Activated CD4-positive, alpha-beta T cell treated with anti-CD3 and anti-CD28 coated beads for 24 hours (primary cell): ENCODE measurements at places on chromosomes 5 and 9.
A peak's percentile ranks its signal among the peaks of the same experiment; 100 is the strongest.

GRCh38 chr5:34516686-34517085 is 139.4 kb upstream of the RAI14 start:
- no peak for DNase-seq

GRCh38 chr5:174166231-174167079 is 120.9 kb downstream of the NSG2 start:
- DNase-seq: no peak

- DNase-seq: no peak
These were observed 167.7 kb upstream of the RPS23 start for GRCh38 chr5:82445726-82446335.

GRCh38 chr5:27598576-27598975 is 560.2 kb upstream of the CDH9 start:
- no peak for DNase-seq

GRCh38 chr9:27990524-27990923 is 417.2 kb upstream of the C9orf72 start:
- no peak for DNase-seq

GRCh38 chr9:136848393-136849037 is 694 bp upstream of the PHPT1 start:
- no peak for DNase-seq

DNA sequence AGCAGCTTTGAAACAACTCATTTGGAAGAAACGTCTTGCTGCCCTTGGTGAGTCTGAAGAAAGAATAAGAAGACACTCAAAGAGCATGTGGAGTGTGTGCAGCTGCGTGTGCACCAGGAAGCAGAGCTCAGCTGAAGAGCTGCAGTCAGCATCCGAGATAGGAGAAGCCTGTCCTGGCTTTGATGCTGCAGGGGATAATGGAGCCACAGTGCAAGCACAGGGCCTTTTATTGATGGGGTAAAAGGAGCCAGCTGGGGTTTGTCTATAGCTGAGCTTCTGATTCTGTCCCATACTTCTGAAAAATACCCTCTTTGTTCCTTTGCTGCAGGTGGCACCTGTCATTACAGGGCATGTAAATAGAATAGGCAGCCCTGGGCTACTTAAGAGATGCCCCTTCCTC is 375.7 kb upstream of the ZNF462 start:
- no peak for DNase-seq

DNA sequence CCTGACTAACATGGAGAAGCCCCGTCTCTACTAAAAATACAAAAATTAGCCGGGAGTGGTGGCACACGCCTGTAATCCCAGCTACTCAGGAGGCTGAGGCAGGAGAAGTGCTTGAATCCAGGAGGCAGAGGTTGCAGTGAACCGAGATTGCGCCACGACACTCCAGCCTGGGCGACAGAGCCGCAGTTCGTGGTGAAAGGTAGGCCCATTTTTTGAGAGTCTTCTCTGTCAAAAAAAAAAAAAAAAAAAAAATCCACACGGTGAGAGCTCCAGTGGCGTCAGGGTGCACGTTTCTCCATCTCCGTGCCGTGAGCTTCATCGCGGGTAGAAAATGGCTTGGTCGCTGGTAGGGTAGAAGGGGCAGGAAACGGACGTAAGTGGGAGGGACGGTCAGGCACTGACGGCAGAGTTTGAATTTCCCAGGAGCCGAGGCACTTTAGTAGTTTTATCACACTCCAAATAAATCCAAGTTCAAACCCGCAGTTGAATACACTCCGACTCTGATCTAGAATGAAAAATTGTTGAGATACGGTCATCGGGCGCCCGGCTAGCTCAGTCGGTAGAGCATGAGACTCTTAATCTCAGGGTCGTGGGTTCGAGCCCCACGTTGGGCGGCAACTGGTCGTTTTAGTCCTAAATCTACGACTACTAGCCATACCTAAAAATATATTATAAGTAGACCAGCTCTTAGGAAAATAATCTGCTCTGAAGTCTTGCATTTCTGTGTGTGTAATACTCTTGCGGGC is 2.4 kb upstream of the TRIM7 start:
- peak; percentile 87 for DNase-seq

DNA sequence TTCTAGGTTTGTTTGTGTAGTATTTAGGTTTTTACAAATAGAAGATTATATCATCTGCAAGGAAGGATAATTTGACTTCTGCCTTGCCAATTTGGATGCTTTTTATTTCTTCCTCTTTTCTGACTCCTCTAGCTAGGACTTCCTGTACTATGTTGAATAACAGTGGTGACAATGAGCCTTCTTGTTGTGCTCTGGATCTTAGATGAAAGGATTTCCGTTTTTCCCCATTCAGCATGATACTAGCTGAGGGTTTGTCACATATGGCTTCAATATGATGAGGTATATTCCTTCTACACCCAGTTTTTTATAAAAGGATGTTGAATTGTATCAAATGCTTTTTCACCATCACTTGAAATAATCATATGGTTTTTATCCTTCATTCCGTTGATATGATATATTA is 101.4 kb downstream of the FBXO4 start:
- no peak for DNase-seq

DNA sequence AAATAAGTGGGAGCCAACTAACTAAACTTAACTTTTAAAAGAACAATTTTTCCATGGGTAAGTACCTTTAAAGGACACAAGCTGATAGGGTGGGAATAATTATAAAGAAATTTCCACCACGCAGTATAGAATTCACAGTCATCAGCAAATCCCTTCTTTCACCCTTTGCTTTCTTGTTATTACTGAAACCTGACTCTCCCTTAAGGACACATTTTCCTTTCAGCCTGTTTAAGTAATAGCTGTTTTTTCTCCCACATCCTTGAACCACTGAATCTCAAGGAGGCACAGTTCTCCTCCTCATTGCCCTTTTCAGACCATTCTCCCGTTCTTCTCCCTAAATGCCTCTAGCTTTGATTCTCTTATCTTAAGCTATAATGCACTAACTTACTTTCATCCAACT is 6.3 kb downstream of the C5orf15 start:
- DNase-seq: no peak

GRCh38 chr9:99181621-99182020 is 40.1 kb downstream of the ALG2 start:
- DNase-seq: no peak

DNA sequence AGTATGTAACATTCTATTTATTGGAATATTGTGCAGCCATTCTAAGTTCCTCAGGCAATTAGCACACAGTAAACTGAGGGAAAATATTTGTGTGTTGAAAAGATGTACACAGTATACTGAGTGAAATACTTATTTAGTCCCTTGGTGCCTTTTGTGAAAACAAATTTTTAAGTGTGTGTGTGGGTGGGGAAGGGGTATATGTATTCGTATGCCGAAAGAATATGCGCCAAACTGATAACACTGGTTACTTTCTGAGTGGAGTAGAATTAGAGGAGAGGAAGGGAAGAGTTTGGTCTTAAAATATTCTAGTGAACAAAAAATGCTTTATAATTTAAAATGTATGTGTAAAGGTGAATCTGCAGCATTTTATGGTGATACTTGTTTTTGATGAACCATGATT is 3.1 kb downstream of the DCP2 start:
- no peak for DNase-seq

- DNase-seq: no peak
These were observed 348.6 kb upstream of the RGMB start for GRCh38 chr5:98424681-98425450.

GRCh38 chr5:116090302-116090701 is 5.5 kb downstream of the COMMD10 start:
- no peak for DNase-seq

- no peak for DNase-seq
These were observed 2.4 kb upstream of the STOM start for GRCh38 chr9:121372239-121373010.

DNA sequence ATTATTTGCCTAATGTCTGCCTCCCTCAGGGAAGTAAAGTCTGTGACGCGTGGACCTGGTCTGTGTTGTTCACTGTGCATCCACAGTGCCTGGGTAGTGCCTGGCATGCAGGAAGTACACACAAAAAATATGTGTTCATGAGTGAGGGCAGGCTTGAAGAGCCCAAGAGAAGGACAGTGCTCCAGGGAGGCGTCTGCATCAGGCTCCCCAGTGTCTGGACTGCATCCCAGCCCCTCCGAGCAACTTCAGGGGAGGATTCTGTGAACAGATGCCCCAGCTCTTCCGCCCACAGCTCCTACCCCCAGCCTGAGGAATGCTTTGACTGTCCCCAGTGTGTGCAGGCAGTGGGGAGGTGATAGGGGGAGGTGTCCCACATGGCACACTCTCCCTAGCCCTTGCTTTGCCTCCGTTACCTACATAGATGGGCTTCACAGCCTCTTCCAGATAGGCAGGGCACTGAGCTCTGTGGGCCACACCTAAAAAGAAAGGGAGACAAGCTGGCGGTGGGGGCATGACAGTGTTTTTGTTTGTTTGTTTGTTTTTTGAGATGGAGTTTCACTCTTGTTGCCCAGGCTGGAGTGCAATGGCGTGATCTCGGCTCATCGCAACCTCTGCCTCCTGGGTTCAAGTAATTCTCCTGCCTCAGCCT is 25.4 kb downstream of the IRF1 start:
- no peak for DNase-seq

DNA sequence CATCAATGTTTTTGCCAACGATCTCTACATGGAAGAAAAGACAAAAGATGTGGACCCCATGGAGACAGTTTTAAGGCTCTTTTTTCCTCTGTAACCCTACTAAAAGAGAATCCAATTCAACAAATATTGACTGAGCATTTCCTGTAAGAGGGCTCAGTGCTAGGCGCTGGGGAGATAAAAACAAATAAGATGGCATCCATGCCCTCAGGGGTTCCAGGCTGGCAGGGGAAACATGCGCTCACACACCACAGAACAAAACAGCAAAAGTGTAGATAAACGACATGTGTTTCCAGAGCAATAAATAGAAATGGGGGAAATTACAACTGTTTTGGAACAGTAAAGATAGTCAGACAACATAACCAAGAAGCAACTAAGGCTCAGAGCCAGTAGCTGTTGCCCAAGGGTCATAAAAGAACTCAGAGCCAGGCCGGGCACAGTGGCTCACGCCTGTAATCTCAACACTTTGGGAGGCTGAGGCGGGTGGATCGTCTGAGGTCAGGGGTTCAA is 25.2 kb downstream of the ZNF608 start:
- no peak for DNase-seq

DNA sequence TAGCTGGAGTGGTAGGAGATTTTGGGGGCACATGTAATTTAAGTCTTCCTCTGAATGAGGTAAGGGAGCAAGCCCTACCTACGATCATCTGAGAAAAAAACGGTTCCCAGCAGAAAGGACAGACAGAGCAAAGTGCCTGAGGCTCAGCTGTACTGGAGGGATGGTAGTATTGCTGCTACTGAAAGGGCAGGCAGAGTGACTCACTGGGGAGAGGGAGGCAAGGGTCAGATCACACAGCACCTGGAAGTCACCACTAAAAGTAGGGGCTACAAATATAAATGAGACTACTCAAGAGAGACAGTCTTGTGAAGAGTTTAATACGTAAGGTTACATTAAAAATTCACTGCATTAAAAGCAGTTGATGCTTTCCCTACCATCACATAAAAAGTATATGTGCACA is 75.9 kb downstream of the NFIB start:
- DNase-seq: no peak

DNA sequence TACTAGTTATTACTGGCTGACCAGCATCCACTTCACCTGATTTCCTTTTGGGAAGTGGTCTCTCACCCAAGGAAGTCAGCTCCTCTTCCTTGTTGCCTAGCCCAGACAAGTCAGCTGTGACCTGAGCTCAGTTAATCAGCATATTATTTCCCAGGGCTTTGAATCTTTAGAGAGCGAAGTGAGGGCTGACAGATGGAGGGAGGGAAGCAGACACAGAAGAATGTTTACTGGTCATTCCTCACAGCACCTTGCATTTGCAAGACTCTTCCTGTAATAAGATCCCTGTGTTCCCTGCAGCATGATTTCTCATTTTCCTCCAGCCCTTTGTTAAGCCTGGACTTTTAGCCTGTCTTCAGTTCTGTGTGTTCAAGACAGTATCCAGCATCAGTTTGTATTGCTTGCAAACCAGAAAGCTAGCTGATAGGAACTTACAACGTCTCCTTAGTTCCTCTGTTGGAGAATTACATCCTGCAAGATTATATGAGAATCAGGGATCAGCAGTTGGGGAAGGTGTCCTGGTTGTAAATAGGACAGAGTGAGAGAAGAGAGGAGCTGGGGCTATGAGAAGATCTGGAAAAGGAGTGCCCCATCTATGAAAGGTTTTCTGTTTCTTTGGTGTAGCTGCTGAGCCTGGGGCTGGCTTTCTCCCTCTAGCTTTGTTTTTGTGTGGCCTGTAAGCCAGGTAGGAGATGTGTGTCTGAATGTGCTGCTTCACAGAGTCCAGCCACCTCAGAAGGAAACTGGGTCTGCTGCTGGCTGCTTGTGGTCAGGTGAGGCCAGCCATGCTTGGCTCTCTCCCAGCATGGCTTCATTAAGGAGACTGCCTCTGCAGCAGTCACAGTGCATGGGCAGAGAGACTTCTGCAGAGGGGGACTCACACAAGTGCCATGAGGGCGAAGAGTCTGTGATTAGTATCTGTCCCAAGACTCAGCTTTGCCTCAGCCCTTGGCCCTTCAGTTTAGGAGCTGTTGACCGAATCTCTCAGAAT is 50.3 kb downstream of the MAN2A1 start:
- DNase-seq: no peak

DNA sequence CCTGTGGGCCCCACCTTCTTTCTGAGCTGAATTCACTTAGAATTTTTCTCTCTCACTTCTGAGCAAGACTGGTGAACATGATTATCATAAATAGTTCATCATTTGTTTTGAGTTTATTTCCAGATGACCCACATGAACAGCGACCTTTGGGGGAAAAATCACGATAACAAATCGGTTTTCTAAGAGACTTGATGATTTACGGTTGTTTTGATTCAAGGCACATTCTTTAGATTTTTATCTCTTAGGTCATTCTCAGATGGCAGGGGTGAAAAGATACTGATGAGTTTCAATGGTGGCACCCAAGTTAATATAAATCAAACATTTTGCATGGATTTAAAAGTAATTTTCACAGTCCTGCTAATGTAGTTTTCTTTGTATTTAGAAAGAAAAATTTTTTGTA is 95.1 kb downstream of the DMXL1 start:
- no peak for DNase-seq

DNA sequence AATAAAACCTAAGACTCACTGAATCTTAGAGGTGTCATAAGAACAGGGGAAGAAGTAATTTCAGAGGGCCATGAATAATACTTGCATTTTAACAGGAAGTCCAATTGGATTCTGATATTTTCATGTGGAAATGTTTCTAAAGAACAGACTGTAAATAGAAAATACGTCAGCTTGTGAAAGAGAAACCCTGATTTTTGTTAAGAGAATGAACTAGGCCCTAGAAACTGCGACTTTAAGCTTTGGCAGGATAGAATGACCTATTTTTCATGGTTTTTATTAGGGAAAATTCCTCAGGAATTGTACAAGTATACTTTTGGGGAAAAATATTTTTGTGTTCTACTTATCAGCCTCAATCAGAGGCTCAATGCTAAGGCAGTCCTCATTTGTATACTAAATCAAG is 215.5 kb upstream of the ACTBL2 start:
- DNase-seq: no peak

GRCh38 chr5:109038209-109038840 is 290.6 kb downstream of the FER start:
- DNase-seq: no peak

- no peak for DNase-seq
These were observed 12.6 kb downstream of the MGAT1 start for GRCh38 chr5:180790020-180790419.
